Stimulated activated naive CD4-positive, alpha-beta T cell treated with Interleukin-2 at 50 U/mL for 16 hours (primary cell): ENCODE measurements at places on chromosomes 5 and 9.

GRCh38 chr9:137064027-137064879 lies 6.1 kb downstream of the SAPCD2 start:
- DNase-seq: peak; percentile 44

- no peak for DNase-seq
Observed at GRCh38 chr5:72224946-72225463, 95.0 kb downstream of the MRPS27 start.

- DNase-seq: no peak
Observed at GRCh38 chr9:124428751-124429529, 13.7 kb upstream of the PSMB7 start.

DNA sequence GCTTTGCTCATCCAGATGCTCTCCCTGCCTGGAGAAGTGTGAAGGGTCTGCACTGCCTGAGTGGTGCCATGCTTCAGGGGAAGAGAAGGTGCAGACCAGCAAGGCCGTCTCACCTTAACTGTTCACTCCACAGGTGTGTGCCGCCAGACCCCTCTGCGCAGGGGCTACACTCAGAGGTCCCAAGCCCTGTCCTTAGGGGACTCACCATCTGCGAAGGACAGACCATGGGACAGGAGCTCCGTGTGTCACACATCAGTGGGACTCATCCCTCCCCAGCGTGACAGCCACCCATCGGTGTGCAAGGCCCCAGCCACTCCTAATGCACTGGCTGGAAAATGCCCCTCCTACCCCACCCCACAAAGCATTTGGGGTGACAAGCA lies 142.9 kb downstream of the OLFM1 start:
- DNase-seq: no peak
